Stimulated activated CD8-positive, alpha-beta memory T cell treated with anti-CD3 and anti-CD28 coated beads, Interleukin-4, amount 100 ng/mL, for 1 hour (primary cell): ENCODE measurements at places on chromosomes 16 and 17.

DNA sequence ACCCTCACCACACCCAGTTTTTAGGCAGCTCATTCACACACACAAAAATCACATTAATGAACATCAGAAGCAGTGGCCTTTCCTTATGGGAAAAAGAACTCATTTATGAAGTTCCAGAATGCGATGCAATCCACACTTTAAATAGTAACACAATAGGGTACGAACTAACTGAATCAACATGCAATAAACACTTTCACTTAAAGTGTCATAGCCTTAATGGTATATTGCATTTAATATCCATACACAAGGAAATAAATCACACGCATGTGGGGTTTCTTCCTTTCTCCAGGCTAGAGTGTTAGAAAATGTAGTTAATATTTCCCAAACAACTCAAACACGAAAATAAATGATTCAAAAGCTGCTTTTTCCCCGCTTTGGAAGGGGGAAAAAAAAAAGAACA lies 19.7 kb downstream of the ADCY9 start:
- DNase-seq: no peak

GRCh38 chr16:27818246-27818645 lies 245.3 kb downstream of the GSG1L start:
- DNase-seq: no peak

GRCh38 chr16:85557083-85557970 lies 55.8 kb upstream of the GSE1 start:
- no peak for DNase-seq

- DNase-seq: no peak
Observed at GRCh38 chr17:34412965-34413441, 50.0 kb upstream of the CCL1 start.

DNA sequence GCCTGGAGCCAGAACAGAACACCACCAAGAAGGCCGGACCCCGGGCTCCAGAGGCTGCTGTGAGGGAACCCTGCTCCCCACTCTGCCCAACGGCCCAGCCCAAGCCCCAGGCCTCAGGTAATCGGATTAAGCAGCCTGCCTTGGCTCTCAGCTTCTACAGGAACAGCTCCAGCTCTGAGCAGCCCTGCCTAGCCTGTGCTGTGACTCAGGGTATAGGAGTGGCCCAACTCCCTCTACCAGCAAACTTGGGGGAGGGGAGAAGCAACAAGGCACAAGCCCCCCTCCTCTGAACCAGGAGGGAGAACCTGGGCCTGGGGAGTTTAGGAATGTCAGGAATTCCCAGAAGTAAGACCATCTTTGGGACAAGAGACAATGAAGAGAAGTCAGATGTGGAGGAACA lies 849 bp upstream of the SOX15 start:
- DNase-seq: no peak

- DNase-seq: no peak
Observed at GRCh38 chr17:82693168-82693867, 5.2 kb downstream of the RAB40B start.

DNA sequence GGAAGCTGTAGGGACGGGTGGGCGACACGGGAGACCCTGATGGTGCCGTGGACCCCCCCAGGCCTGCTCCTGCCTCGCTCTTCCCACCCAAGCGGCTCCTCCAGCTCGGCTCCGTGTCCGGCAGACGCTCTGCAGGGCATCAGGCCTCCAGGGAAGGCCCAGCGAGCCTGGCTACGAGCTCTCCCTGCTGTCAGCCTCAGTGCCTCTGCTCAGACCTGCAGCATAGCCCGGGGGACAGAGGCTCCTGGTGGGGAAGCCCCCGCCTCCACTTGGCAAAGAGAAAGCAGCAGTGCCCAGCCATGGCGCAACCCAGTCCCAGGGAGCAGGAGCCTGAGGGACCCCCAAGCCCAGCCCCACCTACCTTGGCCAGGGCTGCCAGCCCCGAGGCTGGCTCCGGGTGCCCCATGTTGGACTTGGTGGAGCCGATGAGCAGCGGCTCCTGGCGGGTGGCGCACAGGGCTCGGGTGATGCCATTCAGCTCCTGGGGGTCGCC lies 5.9 kb downstream of the FASN start:
- DNase-seq: no peak

DNA sequence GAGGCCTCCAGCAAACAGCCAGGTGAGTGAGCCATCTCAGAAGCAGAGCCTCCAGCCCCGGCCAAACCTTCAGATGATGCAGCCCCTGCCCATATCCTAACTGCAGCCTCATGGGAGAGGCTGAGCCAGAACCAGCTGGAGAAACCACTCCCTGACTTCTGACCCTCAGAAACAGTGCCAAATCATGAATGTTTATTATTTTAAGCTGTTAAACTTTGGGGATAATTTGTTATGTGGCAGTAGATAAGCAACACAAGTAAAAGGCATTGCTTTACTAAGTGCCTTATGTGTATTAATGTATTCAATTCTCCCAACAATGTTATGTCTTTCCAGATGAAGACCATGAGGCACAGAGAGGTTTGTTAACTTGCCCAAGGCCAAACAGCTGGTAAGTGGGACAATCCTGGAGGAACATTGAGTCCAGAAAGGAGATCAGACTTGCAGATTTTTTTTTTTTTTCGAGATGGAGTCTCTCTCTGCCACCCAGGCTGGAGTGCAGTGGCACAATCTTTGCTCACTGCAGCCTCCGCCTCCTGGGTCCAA lies 59.6 kb downstream of the SOCS1 start:
- no peak for DNase-seq

- no peak for DNase-seq
Observed at GRCh38 chr16:7334801-7335560, 2.3 kb downstream of the RBFOX1 start.

GRCh38 chr17:44097110-44097958 lies 26.1 kb downstream of the HDAC5 start:
- DNase-seq: no peak

GRCh38 chr17:69574257-69575197 lies 160.0 kb downstream of the MAP2K6 start:
- no peak for DNase-seq

DNA sequence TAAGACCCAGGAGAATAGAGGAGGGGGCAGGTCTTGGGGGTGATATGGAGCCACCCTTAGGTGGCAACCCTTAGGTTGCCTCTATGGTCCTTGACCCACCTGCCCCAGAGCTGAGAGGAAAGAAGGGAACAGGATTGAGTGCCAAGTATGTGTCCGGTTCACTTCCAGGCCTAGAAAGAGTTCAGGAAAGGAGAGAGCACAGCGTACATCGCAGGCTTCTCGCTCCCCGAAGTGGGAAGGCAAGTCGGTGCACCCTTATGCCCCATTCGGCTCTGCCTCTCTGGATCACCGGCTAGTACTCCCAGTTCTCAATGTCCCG lies 631 bp downstream of the SP6 start:
- DNase-seq: no peak

GRCh38 chr17:41678907-41679739 lies 9.6 kb upstream of the EIF1 start:
- DNase-seq: no peak

- DNase-seq: no peak
Observed at GRCh38 chr17:12046786-12047185, 26.1 kb downstream of the MAP2K4 start.

- no peak for DNase-seq
Observed at GRCh38 chr17:1557355-1558095, 5.1 kb downstream of the PITPNA start.
